ENCODE measurements at places on chromosomes 2 and 18.

- no peak for DNase-seq
These were observed 12.8 kb downstream of the TFPI start for GRCh38 chr2:187541086-187542085.

DNA sequence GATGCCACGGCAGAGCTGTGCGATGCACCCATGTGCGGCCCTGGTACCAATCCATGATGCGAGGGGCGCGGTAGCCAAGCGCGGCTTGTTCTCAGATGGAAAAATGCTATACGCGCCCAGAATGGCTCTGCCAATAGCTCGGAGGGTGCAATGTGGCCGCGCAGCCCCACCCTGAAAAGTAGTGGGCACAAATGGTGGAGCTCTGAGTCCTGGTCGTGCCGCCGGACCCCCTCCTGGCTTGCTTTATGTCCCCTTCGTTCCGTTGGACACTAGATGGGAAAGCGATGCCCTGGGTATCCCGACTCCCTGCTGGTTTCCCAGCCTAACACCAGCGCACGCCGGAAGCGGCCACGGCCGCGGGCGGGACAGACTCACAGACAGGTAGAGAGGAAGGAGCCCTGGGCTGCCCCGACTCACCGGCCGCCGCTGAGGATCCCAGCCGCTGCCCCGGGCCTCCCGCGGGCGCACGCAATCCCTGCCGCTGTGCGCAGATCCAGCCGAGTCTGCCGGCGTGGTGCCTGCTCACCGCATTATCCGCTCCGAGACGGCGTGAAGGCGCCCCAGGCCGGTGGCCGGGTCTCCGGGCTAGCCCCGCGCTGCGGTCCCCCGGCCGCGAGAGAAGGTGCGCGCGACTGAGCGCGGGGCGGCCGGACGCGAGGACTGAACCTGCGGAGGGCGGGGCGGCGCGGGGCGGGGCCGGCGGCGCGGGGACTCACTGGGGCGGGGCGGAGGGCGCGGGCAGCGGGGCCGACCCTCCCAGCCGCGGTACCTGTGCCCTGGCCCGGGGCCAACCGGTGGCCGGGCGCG is at the start of gene CDC42EP3:
Gene CDC42EP3, minus strand, starts transcription at position 634 of the 807 bp plus-strand sequence. CDS start 25,055 bp downstream, outside the sequence.
- peak; percentile 46 for DNase-seq

DNA sequence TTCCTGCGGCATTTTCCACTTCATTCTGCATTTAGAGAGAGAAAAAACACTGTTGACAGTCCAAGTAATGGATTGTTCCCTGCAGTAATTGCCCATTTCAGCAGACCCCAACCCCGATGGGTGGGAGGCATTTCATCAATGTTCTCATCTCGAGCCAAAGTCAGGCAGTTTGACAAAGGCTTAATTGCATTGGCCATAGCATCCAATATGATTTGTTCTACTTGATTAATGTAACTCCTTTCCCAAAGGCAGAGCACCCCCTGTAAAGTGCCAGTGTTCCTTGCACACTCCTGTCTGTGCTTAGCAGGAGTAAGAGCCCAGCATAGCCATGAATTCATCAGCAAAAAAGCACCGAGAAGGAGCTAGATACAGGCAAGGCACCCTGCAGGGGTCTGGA is 174.4 kb downstream of the SEPTIN10 start:
- no peak for DNase-seq

DNA sequence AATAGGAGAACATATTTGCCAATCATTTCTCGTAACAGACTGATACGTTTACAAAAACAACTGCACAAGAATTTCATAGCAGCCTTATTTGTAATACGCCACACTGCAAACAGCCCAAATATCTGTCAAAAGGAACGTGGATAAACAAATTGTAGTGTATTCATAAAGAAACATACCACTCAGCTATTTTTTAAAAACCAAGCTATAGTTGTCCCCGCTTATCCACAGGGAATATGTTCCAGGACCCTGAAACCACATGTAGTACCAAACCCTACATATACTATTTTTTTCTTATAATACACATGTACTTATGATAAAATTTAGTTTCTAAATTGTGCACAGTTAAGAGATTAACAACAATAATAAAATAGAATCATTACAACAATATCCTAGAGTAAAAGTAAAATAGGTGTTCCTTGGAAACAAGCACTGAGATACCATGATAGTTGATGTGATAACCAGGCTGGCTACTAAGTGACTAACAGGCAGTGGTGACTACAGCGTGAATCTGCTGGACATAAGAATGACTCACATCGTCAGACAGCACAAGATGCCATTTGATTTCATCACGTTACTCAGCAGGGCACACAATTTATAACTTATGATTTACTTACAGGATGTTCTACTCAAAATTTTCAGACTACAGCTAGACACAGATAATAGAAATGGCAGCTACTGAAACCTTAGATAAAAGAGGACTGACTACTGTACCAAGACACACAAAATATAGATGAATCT is 367.4 kb downstream of the NCKAP5 start:
- DNase-seq, result no peak

DNA sequence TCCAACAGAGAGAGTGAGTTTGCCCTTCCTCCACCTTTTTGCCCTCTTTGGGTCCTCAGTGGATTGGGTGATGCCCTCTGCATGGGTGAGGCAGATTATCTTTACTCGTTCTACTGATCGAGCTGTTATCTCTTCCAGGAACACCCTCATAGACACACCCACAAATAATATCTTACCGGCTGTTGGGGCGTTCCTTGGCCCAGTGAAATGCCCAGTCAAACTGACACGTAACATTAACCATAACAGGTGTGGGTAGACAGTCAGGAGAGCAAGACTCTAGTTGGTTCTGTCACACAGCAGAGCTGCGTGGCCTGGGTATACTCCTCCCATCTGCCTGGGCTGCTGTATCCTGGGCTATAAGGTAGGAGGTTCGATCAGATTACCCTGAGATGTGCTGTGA is 144.1 kb downstream of the AGAP1 start:
- no peak for DNase-seq

- no peak for DNase-seq
These were observed 13.8 kb downstream of the CLK1 start for GRCh38 chr2:200850512-200851256.

DNA sequence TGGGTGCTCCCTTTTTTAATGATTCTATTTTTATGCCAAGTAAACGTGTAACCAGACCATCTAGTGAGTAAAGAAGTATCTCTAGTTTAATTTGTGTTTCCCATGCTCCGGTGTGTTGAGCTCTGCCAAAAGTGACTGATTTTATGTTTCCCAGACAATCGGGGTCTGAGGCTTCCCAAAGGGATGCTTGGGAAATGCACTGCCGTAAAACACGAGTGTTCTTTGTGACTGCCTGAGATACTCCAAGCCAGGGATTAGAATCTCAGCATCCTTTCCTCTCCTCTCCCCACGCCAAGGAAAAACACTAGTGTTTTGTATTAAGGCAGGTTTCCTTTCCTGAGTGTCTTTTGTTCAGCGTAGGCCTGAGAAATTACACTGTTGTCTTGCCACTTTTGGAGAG is 180.5 kb upstream of the NRP2 start:
- DNase-seq, result no peak

DNA sequence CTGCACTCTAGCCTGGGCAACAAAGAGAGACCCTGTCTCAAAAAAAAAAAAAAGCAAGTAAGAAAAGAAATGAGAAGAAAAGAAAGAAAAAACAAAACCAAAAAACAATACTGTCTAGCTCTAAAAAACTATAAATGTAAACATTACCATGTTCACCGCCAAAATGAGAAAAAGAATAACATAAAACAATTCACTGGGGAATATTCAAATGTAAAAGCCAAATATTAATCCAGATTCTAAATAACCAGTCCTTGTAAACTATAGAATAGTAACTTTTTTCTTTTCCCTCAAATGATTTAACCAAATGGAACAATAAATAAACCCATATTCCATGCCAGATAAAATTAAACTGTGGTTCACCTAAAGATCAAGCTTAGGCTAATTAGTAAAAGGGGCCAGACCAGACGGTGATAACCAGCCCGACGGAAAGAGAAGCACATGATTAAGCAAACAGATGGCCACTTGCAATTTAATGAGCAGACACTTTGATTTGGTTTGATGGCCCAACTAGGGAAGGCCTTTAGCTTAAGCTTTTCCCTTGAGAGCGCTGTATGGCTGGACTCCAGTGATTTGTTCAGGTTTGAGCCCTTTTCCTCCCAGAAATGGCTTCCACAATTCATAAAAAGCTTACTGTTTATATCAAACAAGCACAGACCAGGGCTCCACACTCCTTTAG is 39.4 kb upstream of the ZNF397 start:
- no peak for DNase-seq

- DNase-seq, result no peak
These were observed 11.0 kb upstream of the NCKAP5 start for GRCh38 chr2:133579274-133579673.

- no peak for DNase-seq
These were observed 4.5 kb upstream of the LIMS2 start for GRCh38 chr2:127679680-127680361.

DNA sequence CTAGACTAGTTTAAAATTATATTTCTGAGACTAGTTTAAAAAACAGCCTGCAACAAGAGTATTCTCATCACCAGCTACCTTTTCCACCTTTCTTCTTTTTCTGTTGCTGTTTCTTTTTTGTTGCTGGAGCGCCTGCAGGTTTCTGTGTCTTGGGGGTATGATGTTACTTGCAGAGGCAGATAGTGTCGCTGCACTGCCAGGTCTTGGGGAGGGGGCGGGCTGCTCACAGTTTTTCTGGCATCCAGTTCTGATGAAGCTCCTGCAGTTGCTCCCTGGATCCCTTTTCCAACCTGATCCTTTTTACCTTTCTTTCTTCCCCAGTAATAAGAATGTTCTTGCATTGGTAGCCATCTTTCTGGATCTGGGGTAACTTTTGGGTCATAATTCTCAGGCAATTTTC is 8.0 kb upstream of the C18orf32 start:
- DNase-seq, result no peak

DNA sequence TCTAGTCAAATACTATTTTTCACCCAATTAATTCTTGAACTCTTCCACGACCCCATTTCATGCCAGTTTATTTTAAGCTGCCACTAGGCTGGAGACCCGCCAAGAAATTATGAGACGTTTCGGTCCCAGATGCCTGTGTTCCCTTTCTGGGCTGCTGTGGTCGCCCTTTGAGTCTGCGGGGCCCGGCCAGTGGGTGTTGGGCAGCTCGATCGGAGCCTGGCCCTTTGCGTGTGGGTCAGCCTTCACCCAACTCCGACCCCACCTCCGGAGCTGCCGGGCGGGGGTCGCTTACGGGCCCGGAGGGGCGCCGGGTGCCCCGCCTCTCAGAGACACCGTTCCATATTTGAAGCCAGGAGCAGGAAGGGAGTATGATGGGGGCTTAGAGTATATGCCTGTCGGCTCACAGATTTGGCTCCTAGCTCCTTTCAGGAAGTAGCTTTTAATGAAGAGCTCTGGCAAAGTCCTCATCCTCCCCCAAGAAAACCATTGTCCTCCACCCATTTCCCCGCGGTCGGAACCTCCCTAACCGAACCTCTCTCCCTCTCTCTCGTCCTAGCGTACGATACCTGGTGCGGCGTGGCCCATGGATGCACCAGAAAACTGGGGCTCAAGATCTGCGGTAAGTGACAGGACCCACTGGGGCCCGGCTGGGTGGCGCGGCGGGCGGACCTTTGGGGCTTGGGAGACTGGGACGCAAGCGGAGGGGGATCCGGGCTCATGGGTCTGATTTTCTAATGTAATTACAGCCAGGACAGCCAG is 5.0 kb downstream of the GAD1 start:
- no peak for DNase-seq

DNA sequence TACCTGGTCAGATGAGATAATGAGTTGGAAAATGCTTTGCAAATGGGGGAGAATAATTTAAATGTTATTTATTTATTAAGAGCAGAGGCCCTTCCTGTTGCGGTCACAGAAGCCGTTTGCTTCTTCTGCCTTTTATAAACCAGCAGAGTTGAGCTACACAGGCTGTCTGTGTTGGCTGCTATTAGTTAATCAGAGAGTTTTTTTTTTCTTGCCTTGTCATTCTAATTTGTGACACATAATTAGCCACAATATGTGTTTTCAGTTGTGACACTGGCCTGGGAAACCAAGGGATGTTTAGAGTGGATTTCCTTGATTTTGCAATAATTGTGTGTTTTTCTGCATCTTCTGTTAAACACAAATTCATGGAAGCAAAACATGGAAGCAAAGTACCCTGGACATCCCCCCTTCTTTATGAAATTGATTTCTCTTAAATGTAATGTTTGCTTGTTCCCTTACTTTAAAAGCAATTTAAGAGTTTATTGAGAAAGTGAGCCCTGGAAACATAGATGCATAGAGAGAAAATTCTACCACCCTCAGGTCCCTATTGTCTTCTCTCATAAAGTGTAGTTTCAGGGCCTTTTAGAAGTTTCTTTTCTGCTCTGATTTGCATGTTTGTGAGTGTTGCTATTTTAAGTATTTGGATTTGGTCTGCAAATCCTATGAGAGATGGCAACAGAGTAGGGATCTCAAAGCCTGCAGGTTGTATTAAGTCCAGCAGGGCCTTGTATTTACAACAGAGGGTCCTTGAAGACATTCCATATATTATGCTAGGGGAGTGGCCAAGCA is 22.8 kb upstream of the IL37 start:
- no peak for DNase-seq
